RPMI7951 (cell line): ENCODE measurements at places on chromosomes 7 and 10. TPM values are rescaled to one million over a fixed set of nuclear protein-coding genes. Genes with fewer than 3 reads are reported as not detected.

GRCh38 chr7:102208826-102209225 is 77.8 kb upstream of the SH2B2 start:
- no peak for DNase-seq

GRCh38 chr7:76044375-76044865 is 3.4 kb downstream of the STYXL1 start:
- no peak for DNase-seq

- DNase-seq, result no peak
Observed at GRCh38 chr7:96005271-96005670, 232.9 kb downstream of the DYNC1I1 start.

GRCh38 chr10:33189808-33190207 is 144.7 kb downstream of the NRP1 start:
- no peak for DNase-seq

- DNase-seq, result peak; percentile 11
Observed at GRCh38 chr10:97197030-97197500, 11.3 kb upstream of the SLIT1 start.

DNA sequence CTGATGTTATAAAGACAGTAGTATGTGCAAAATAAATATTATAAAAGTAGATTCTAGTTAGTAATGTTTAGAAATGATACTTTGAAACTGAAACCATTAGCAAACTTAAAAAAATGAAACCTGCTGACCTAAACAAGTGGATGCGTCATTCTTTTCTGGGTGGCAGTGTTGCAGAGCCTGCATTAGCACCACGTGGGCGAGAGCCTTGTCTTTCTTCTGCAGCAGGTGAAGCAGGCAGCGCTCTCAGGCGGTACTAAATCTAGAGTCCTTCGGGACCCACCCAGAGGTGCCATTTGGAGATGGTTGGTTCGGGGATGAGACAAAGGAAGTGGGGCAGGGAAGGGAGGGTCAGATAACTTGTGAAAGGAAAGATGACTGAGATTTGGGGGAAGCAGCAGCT is 759.1 kb upstream of the IGFBP3 start:
- DNase-seq, result peak; percentile 16

GRCh38 chr7:106061301-106061979 is 50.7 kb downstream of the SYPL1 start:
- DNase-seq, result no peak

DNA sequence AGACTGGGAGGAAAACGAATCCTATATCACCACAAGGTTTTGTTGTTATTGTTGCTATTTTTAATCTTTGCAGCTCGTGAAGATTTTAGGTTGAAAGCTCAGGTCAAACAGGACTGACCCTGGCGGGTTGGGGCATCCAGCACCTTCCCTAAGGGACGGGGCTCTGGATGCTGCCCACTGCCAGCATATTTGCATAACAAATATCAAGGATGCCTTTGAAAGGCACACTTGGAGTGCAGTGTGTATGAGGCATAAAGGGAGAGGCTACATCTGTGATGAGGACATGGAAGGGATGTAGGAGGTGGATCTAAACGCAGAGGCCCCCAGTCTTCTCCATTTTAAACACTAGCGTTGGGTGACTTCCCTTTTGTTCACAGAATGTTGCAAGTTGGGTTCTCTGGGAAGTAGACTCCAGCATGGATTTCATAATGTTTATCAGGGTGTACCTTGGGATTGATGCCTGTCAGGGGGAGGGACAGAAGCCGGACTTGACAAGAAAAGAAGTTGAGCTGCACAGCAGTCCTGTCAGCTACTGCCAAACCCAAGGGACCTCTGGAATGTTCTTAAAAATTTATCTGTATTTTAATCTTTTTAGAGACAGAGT is 181.1 kb upstream of the IMMP2L start:
- no peak for DNase-seq

- DNase-seq, result no peak
Observed at GRCh38 chr7:3453398-3453797, 152.3 kb downstream of the SDK1 start.

GRCh38 chr7:38360776-38361175 is 87.3 kb upstream of the TARP start:
- DNase-seq, result no peak

DNA sequence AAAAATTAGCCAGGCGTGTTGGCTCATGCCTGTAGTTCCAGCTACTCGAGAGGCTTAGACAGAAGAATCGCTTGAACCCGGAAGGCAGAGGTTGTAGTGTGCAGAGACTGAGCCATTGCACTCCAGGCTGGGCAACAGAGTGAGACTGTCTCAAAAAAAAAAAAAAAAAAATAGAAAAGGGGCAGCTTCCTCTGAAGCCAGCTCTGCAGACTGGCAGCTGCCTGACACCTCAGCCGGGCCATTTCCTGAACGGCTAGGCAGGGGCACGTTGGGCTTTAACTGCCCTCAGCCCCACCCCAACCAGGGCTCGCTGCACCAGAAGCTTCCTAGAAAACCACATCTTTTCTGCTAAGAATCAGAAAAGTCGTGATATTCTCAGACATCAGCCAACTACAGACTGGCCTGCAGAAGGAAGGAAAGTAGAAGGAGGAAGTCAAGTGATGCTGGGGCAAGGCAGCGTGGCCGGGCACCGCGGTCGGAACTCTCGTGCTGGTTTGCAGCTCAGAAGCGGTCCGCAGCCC is 38.0 kb downstream of the PRKAG2 start:
- DNase-seq, result no peak

GRCh38 chr7:34406848-34407530 is 251.0 kb upstream of the NPSR1 start:
- DNase-seq, result peak; percentile 53

- DNase-seq, result peak; percentile 68
Observed at GRCh38 chr7:30422922-30423321, 55.7 kb downstream of the NOD1 start.

- DNase-seq, result peak; percentile 36
Observed at GRCh38 chr7:48365010-48365409, 193.8 kb downstream of the ABCA13 start.

DNA sequence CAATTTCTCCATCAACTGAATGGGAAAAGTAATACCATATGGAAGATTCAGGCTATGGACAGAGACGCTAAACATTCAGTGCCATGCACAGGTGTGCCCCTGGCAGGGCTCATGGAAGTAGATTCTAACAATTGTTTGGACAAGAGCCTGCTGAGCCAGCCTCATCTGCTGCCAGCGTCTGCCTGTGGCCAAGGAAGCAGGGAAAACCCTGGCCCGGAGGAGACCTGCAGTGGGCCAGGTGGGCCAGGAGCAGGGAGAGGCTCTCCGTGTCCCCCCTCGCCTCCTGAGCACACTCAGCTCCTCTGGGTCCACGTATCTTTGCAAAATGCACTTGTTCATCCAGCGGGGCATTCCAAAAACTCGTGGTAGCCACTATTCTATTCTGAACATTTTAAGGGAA is 130.1 kb downstream of the TCERG1L start:
- DNase-seq, result no peak

GRCh38 chr7:26588511-26588910 is 275.9 kb downstream of the SKAP2 start:
- no peak for DNase-seq

DNA sequence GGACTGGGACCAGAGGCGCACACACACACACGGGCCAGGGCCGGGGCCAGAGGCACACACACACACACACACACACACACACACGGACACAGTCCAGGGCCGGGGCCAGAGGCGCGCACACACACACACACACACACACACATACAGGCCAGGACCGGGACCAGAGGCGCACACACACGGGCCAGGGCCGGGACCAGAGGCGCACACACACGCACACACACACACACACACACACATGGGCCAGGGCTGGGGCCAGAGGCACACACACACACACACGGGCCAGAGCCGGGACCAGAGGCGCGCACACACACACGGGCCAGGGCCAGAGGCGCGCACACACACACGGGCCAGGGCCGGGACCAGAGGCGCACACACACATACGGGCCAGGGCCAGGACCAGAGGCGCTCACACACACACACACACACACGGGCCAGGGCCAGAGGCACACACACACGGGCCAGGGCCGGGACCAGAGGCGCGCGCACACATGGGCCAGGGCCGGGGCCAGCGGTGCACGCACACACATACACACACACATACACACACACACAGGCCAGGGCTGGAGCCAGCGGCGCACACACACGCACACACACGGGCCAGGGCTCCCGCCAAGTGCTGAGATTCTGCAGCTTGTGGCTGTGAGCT is 268.8 kb downstream of the ELFN1 start:
- DNase-seq, result peak; percentile 63

GRCh38 chr10:45452743-45453452 is 78.9 kb downstream of the ALOX5 start:
- no peak for DNase-seq

DNA sequence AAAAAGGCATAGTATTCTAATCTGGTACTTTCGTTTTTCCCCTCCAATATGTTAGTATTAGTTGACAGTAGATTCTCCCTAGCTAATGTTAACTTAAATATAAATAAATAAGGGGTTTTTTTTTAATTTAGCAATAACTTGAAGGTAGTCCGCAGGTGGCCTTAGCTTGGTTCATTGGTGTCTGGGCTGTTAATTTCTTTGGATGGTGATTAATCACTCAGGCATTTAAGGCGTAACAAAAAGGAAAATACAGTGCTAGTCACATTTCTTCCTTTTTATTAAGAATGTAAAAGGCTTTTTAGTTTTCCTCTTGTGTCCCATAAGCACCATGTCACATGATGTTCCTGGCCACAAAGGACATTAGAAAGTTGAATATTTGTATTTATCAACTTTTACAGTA is 161.0 kb upstream of the POT1 start:
- no peak for DNase-seq

- DNase-seq, result no peak
Observed at GRCh38 chr10:1380088-1380671, 324.0 kb downstream of the WDR37 start.

- no peak for DNase-seq
Observed at GRCh38 chr10:117684672-117685211, 142.2 kb downstream of the EMX2 start.

GRCh38 chr10:122307669-122308416 is 36.7 kb downstream of the BTBD16 start:
- peak; percentile 97 for DNase-seq

GRCh38 chr7:95916573-95917297 is 144.4 kb downstream of the DYNC1I1 start:
- DNase-seq, result peak; percentile 68

GRCh38 chr7:44084701-44085100 is 2.4 kb upstream of the POLM start:
- DNase-seq, result no peak

- DNase-seq, result peak; percentile 37
Observed at GRCh38 chr10:103281753-103282152, 4.8 kb downstream of the INA start.

DNA sequence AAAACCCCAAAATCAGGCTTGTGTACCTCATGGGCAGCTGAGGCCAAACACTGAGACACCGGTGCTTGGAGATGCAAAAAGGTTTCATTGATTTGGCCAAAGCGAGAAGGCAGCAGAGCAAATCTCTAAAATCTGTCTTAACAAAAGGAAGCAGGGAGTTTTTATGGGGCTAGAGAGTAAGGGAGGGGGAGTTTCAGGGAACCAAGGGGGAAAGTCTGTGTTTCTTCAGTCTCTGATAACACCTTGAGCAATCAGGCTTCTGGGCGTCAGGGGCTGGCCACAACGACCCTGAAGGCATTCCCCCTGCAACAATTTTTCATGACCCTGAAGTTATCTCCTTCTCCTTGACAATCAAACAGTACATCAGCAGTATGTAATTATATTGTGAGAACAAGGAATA is 2.7 kb upstream of the ZNF786 start:
- no peak for DNase-seq

DNA sequence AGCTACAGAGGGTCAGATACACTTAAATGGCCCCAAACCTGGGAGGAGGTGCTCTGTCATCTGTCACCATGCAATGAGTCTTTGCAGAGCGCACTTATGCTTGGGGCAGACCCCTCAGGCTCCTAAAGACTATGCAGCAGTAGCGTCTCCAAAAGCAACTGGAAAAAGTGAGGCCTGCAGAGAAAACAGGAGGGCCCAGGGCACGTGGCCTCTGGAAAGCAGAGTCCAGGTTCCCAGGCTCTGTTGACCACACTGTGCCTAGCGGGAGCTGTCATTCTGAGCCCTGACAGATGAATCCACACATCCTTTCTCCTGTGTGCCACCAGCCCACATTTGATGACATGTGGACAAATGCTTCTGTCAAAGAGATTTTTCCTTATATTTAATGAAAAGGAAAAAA is 66.4 kb downstream of the MINDY4 start:
- no peak for DNase-seq

DNA sequence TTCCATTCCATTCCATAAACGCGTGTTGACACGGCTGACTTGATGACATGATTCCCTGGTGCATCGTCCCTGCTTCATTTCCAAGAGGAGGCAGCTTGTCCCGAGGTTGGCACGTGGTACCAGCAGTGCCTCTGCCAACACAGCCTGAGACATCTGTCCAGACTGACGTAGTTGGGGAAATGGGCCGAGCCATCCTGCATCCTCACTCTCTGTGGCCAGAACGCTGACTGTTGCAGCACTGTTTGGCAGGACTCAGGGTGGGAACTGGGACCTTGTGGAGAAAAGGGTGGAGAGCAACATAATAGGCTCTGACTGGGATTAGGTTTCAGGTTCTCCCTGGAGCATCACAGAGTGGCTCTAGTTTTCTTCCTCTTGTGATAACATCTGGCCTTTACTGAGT is 118.6 kb upstream of the BTBD16 start:
- DNase-seq, result no peak

GRCh38 chr10:119494236-119495020 is 48.1 kb downstream of the RGS10 start:
- no peak for DNase-seq

- peak; percentile 16 for DNase-seq
Observed at GRCh38 chr10:51397695-51398094, 301.7 kb downstream of the CSTF2T start.

Gene COL17A1
- 2.0 and 2.6 TPM in 2 replicates for total RNA-seq

Gene TMEM270
- total RNA-seq, result not detected in 2 replicates

Gene AKR1C8
- total RNA-seq, result not detected in 2 replicates

Gene CFAP70
- total RNA-seq, result 0.12 TPM in 1 of 2 replicates, not detected in the other

Gene TMEM273
- not detected in 2 replicates for total RNA-seq

Gene SH2D4B
- total RNA-seq, result 0.10 TPM in 1 of 2 replicates, not detected in the other

Gene TMEM176B
- not detected in 2 replicates for total RNA-seq

Gene TWIST1
- 32.0 and 36.8 TPM in 2 replicates for total RNA-seq

Gene VWDE
- not detected in 2 replicates for total RNA-seq

Gene MPP7
- 0.24 and 0.59 TPM in 2 replicates for total RNA-seq

Gene HOGA1
- total RNA-seq, result 0.24 and 0.78 TPM in 2 replicates

Gene RASA4B
- 0.36 and 1.4 TPM in 2 replicates for total RNA-seq

Gene FAM185A
- total RNA-seq, result 5.2 and 9.8 TPM in 2 replicates

Gene EBF3
- total RNA-seq, result 2.5 and 3.0 TPM in 2 replicates

Gene PILRA
- not detected in 2 replicates for total RNA-seq

Gene FOXI2
- total RNA-seq, result not detected in 2 replicates

Gene AMPH
- total RNA-seq, result 1.4 and 1.7 TPM in 2 replicates
